Stimulated activated CD8-positive, alpha-beta memory T cell treated with anti-CD3 and anti-CD28 coated beads, Interleukin-4, amount 100 ng/mL, for 1 hour (primary cell): ENCODE measurements at places on chromosomes 12 and 14.
A peak's percentile ranks its signal among the peaks of the same experiment; 100 is the strongest.

DNA sequence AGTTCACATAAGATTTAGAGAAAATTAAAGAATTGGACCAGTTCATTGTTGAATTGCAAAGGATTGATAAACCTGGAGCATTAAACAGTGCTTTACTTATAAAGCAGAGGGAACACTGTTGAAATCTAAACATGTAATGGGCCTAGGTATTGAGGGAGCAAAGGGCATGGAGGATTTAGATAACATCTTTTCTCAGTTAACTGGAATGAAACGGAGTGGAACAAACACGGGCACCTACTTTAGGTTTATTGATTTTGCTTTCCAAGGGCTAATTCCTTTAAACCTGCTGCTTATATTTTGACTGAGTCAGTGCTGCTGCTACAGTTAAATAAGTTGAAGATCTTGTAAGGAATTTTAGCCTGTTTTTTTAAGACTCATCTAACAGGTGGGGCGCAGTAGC lies 5.6 kb downstream of the EIF4B start:
- no peak for DNase-seq

DNA sequence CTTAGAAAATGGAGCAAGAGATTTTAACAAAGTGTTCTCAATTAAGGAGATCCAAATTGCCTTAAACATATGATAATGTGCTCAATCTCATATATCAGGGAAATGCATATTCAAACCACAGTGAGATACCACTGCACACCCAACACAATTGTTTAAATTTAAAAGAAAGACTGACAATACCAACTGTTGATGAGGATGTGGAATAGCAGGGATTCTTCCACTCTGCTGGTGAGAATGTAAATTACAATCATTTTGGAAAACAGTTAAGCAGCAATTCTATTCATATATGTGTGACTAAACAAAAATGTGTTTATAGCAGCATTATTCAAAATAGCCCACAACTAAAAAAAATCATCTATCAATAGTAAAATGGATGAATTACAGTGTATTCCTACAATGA lies 144.2 kb downstream of the KICS2 start:
- DNase-seq: no peak

DNA sequence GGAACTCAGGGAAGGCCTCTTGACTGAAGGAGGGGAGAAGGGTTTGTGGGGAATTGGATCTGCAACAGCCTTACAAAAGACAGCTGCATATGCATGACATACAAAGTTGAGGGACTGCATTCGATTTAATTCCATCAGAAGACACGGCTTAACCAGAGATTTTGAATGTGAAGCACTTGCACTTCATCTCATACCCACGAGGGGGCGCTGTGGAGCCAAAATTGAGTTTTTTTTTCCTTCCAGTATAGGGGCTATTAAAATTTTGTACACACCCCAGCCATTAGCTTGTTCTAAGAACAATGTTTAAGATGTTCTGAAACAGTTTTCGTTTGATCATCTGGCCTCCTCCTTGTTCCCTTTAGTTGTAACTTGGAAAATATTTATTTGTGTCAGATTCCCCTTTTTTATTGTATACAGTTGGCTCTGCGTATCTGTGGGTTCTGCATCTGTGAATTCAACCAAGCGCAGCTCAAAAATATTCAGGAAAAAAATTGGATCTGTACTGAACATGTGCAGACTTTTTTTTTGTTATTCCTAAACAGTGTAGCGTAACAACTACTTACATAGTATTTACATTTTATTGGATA lies 1.6 kb downstream of the SUDS3 start:
- peak; percentile 64 for DNase-seq

DNA sequence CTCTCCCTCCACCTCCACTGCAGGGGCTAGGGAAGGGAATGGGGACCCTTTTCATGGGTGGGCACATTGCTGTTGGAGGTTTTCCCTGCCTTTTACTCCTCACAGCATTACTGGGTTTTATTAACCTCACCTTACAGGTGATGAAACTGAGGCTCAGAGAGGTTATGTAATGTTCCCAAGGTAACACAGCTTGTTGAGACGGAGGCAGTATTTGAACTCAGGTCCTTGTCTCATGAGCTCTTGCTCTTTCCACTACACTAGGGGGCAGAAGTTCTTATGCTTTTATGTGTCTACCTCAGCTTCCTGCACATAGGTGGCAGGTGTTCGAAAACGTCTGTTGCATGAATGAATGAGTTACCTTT lies 11.7 kb downstream of the CISTR start:
- no peak for DNase-seq

- DNase-seq: no peak
Observed at GRCh38 chr12:23559268-23559753, 390.2 kb downstream of the SOX5 start.

DNA sequence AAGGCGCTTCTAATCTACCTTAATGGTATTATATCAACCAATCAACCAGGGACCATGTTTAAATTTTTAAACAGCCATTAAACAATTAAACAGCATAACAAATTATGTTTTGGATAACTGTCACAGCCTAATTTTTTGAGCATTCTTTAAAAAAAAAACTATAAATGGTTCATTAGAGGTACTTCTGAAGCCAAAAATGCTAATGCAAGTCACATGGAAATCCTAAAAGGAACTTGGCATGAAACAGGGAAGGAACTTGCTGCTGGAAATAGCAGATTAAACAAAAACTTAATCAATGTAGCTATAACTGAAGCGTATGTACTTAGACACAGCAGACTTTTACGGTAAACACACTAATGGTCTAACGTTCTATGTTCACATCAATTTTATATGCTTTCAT lies 190.2 kb upstream of the BTG1 start:
- no peak for DNase-seq

DNA sequence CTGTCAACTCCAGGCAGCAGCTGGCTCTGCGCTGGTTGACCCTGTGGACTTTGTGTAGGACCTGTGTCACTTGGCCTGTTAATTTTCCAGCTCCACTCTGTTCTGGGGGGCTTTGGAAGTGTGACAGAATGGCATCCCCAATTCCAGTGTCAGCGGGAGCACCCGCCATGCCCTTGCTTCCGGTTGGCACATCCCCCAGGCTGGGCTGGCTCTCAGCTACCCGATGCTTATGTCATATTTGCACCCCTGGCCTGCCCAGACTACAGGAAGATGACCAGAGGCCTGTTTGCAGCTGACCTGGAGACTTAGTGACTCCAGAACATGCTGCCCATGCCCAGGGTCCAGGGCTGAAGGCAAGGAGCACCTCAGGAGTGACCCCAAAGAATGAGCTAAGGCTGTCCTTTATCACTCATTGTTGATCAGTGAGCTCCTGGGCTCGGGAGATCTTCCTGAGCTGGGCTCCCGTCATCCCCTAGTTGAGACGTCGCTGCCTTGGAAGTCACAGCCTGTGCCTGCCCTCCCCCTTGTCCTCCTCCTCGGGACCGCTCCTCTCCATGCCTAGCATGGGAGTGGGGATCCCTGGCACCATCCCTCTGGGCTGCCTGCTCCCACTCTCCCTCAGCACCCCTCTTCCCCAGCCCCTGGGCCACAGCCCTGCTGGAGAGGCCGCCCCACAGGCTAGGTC lies 163.4 kb upstream of the RTL1 start:
- no peak for DNase-seq

GRCh38 chr14:51576879-51577278 lies 74.8 kb upstream of the FRMD6 start:
- DNase-seq: no peak
